ENCODE measurements at places on chromosomes 11 and 22. TPM values are rescaled to one million over a fixed set of nuclear protein-coding genes. Genes with fewer than 3 reads are reported as not detected.
A peak's percentile ranks its signal among the peaks of the same experiment; 100 is the strongest.

DNA sequence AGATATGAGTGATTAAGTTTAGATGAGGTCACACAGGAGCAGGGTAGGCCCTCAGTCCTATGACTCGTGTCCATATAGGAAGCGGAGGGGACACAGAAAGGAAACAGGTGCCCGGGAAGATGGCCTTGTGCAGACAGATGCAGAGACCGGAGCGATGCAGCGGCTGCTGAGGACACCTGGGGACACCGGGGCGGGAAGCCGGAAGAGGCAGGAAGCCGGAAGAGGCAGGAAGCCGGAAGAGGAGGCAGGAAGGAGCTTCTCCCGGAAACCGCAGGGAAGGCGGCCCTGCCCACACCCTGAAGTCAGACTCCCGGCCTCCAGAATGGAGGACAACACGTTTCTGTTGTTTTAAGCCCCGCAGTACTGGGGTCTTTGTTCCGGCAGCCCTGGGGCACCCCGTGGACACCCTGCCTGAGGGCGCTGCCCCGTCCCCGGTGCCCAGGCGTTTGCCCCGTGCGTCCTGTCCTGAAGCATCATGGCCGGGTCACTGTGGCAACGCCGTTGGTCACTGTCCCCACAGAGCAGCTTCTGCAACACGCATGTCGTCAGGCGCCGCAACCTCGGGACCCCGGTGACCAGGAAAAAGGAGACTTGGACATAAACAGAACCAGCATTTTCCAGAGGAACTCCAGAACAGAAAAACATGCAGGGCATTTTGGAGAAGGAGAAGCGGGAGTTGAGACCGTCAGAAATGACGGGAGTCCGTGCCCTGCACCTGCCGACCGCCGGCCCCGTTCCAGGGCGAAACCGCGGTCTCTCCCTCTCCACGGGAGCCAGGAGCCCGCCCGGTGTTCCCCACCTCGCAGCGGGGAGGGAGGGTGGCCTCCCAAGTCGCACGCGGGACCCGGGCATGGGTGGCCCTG, 103.4 kb downstream of the BRD1 start:
- peak; percentile 23 for DNase-seq

The SMC1B gene
- total RNA-seq = 46.8 TPM

- no peak for DNase-seq
Observed at GRCh38 chr11:27551127-27551526, 44.6 kb upstream of the LIN7C start.

DNA sequence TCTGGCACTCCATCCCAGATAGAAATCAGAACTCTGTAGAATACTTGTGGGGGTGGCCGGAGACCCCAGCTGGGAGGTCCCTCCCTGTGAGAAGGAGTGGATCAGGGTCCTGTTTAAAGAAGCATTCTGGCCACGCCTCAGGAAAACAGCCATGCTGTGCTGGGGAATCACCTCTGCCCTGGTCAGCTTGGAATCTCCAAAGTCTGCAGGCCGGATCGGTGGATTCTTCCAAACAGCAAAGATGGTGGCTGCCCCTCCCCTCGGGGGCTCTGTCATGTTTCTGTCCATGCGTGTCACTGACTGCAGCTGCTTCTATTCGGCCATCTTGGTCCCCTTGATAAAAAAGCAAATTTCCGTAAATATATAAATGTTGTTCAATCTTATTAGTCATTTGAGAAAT, 365.9 kb downstream of the JRKL start:
- DNase-seq = no peak

- no peak for DNase-seq
Observed at GRCh38 chr11:112057170-112057569, 16.6 kb downstream of the PIH1D2 start.

GRCh38 chr22:18120857-18121256, 10.2 kb downstream of the TUBA8 start:
- no peak for DNase-seq

GRCh38 chr11:8503910-8504364, 90.1 kb downstream of the STK33 start:
- no peak for DNase-seq

DNA sequence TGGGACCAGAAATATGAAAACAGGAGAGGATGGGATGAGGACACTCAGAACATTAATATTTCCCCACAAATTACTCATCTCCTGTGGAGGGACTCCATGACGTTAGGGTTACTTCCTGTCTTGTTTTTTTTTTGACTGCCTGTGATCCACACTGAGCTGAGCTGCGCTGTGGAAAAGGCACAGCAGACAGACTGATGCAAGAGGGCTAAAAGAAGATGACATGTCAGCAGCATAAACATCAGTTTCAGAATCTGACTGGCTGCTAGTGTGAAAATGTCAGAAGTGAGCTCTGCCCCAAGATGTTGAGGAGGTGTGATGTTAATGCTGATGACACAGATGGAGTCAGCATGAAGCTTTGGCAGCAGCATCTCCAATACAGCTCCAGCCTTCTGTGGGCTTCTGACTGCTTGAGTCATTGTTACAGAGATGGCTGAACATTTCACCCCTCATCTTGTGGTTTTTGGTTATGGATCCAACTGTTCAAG, 286.8 kb downstream of the BLID start:
- DNase-seq = no peak

DNA sequence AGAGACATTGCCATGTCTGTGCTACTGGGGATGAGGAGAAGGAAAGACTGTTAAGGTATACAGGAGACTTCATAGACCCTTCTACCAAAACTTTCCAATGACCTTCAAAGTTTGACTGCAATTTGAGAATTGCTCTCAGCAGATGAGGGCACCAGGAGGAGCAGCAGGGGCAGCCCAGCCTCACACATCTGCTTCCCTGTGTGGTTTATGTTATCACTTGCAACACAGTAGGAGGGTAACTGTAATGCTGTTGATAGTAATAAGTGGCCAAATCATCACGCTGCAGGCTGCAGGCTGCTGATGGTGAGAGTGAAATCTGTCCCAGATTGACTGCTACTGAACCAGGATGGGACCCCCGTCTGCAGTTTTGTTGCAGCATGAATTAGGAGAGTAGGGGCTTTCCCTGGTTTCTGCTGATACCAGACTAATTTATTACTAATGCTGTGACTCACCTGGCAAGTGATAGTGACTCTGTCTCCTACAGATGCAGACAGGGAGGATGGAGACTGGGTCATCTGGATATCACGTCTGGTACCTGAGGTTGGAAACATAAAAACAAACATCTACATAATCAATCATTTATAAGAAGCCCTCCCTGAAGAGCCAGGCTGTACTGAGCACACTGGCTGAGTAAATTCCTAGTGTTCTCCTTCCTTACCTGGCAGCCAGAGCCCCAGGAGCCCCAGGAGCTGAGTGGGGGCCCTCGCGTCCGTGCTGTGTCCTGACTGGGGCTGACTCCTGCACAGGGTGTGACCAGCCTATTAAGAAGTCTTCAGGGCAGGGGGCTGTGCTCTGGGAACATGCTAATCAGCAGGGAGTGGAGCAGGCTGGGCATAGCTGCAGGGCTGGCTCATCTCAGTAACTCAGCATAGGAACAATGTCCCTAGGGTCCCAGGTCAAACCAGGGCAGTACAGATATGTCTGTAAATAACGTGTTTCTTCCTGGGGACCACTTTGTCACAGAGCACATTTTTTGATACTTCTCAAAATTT, 74.4 kb downstream of the GAB4 start:
- DNase-seq = no peak

- DNase-seq = no peak
Observed at GRCh38 chr22:47902646-47903180, 1140.3 kb downstream of the TBC1D22A start.

GRCh38 chr11:12263141-12263693, 114.2 kb upstream of the PARVA start:
- no peak for DNase-seq

DNA sequence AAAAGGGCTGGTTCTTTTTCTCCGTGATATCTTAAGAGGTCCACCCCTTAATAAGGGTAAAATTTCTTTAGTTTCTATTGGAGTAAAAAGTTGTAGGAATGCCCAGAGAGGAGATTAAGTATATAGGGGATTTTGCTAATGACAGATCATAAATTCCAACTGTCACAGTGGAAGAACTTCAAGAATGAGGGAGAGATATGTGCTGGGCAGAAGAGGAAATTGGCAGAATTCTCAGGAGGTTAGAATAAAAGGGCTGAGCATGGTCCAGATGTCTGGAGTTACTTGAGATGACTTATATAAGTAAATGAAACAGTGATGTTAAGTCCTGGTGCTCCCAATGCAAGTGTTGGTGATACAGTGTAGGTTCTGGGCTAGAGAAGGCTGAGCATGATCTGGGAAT, 417.6 kb upstream of the ARHGAP42 start:
- DNase-seq = no peak

DNA sequence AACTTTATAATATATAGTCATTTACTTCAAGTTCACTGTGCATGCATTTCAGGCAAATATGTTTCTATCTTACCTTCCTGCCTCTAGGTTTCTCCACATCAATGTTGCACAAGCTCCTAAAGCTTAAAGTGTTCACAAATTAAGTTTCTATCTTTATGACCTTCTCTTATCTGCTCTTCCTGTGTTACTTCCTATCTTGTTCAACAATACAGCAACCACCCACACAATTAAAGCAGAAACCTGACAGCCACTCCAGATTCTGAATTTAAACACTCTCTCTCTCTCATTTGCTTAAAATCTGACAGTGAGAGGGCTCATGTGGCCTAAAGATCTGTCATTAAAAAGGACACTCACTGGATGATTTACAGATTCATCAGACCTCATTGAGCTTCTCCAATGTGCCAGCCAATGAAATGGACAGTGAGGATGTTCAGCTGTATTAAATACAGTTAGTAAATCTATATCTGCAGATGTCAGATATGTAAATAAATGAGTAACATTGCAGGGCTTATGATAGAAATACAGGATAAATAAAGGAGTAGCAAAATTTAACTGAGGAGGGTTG, 10.9 kb downstream of the PDGFD start:
- no peak for DNase-seq

The DYNC2H1 gene
- total RNA-seq = 31.5 TPM

- DNase-seq = peak; percentile 73
Observed at GRCh38 chr22:46561435-46561905, 24.1 kb upstream of the CELSR1 start.

GRCh38 chr11:78038697-78039313, 15.7 kb upstream of the KCTD14 start:
- no peak for DNase-seq

GRCh38 chr22:17562906-17563870, at the start of gene SLC25A18:
Gene SLC25A18 (plus strand): TSS chr22:17563498. CDS start chr22:17579945, 16,447 bp downstream.
- DNase-seq = peak; percentile 67

DNA sequence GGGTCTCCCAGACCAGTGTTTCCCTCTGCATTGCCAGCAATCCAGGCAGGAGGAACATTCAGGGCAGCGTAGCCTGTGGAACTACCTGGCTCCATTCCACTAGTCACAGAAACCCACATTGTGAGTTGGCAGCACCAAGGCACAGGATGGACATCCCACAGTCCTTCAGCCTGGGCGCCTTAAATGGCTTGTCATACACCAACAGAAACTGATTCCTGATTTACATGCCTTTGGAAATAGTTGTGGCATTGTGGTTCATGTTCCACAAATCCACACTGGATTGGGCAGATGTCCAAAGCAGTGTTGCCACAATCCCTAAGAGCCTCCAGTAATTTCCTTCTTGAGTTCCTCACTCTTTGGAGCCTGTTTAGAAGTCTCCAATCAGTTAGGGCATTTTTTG, 225.6 kb downstream of the BLID start:
- no peak for DNase-seq

DNA sequence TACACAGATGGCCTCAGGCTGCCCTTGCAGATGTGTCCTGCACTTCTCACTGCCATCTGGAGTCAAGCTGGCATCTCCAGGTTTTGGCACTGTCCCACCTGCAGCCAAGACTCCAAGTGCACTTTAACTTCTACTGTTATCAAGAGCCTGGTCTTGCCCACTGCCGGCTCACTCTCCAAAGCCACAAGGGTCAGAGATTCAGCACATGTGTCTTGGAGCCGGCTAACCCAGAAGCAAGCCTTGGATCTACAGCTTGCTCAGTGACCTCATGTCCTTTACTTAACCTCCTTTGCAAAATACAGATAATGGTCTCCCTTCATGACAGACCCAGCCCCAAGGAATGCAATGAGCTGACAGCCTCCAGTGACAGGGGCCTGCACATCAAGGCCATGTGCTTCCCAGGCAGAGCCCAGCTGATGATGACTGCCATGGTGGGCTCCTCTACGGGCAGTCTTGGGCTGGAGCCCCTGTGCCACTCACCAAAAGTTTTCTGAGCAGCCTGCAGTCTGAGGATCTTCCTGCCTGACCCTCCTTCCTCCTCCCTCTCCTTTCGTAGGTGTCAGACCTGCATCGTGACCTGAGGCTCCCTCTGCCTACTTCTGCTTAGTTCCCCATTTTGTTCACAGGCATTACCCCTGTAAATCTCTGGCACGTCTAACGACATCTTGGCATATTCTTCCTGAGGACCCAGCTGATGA, 9.0 kb downstream of the TP53AIP1 start:
- DNase-seq = no peak

The LAMTOR1 gene
- total RNA-seq = 107 TPM

- no peak for DNase-seq
Observed at GRCh38 chr22:46361826-46362202, 26.3 kb downstream of the TRMU start.

DNA sequence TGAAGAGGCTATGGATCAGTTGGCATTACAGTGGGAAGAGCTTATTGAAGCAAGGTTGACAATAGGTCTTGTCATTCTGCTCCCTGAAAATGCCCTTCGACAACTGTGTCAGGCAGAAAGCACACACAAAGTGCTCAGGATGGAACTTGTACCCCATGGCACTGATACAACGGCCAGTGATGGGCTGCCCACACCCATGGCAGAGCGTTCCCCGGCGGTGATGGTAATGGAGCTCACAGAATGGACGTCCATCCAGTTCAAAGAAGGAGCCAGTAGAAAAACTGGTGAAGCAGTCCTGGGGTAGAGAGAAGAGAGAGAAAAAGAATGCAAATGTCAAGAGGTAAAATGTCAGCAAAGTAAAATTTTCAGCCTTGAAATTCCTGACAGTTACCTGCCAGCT, 19.5 kb upstream of the OR5B21 start:
- no peak for DNase-seq

- no peak for DNase-seq
Observed at GRCh38 chr11:65034423-65034822, 6.6 kb upstream of the SAC3D1 start.

DNA sequence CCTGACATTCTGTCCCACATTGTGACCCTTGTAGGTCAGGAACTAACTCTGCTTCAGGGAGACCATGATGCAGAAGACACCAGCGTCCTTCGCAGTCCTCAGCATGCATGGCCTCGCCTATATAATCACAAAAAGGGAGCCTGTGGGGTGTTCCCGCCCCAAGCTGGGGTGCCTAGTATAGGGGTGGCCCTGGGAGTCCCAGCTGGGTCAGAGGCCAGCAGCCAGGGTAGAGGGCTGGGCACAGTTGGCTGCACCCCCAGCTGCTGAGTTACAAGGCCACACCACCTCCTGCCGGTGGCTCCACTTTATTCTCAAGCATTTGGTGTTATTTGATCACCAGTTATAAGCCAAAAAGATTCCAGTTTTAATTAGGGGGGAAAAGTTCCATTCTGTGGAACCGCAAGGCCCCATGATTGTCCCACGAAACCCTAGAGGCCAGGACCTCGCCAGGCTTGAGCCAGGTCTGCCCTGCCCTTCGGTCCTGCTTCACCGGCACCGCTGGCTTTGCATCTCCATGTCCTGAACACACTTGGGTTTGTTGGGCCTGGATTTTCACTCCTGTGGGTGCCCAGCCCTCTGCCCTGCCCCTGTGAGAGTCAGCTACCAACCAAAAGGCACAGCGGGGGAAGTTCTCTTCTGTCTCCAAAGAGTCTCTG, 15.0 kb upstream of the GNB1L start:
- DNase-seq = no peak

The GSTT2B gene
- 7.9 TPM for total RNA-seq

The IFTAP gene
- total RNA-seq = 42.1 TPM

- no peak for DNase-seq
Observed at GRCh38 chr11:34394771-34395300, 37.0 kb upstream of the ABTB2 start.

- no peak for DNase-seq
Observed at GRCh38 chr11:129045150-129045549, 102.5 kb upstream of the TP53AIP1 start.
